Aortic smooth muscle cell (primary cell): ENCODE measurements at places on chromosomes 5 and 9. TPM values are rescaled to one million over a fixed set of nuclear protein-coding genes. Genes with fewer than 3 reads are reported as not detected.

Gene GPR21
- total RNA-seq: 0.87 and 1.1 TPM in 2 replicates

Gene PPP1R26
- 10.5 and 11.5 TPM in 2 replicates for total RNA-seq

Gene ZNF462
- total RNA-seq: 5.2 and 8.1 TPM in 2 replicates

Gene ZNG1C
- 25.4 and 32.5 TPM in 2 replicates for total RNA-seq

Gene AFF4
- total RNA-seq: 36.1 and 46.7 TPM in 2 replicates
